ENCODE measurements at places on chromosomes 11 and 22.
A peak's percentile ranks its signal among the peaks of the same experiment; 100 is the strongest.

DNA sequence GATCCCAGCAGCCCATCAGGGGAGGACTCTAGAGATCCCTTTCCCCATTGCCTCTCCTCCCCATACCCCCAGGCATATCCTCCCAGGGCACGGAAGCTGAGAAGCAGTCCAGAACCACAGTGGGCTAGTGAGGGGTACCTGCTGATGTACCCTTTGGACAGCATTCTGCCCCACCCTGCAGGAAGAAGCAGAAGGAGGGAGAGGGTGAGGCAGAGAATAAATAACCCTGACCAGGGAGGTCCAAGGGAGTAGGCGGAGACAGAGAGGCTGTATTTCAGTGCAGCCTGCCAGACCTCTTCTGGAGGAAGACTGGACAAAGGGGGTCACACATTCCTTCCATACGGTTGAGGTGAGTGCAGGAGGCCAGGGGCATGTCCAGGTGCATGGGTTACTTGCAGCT lies at the start of gene OR51E1:
OR51E1 (plus strand) TSS at position 301 of the 400 bp plus-strand sequence. CDS start 8,545 bp downstream, outside the sequence.
- no peak for DNase-seq

GRCh38 chr11:34972892-34973291 lies 56.5 kb downstream of the PDHX start:
- peak; percentile 93 for DNase-seq

GRCh38 chr11:1727861-1728260 lies 22.5 kb downstream of the IFITM10 start:
- DNase-seq = no peak

DNA sequence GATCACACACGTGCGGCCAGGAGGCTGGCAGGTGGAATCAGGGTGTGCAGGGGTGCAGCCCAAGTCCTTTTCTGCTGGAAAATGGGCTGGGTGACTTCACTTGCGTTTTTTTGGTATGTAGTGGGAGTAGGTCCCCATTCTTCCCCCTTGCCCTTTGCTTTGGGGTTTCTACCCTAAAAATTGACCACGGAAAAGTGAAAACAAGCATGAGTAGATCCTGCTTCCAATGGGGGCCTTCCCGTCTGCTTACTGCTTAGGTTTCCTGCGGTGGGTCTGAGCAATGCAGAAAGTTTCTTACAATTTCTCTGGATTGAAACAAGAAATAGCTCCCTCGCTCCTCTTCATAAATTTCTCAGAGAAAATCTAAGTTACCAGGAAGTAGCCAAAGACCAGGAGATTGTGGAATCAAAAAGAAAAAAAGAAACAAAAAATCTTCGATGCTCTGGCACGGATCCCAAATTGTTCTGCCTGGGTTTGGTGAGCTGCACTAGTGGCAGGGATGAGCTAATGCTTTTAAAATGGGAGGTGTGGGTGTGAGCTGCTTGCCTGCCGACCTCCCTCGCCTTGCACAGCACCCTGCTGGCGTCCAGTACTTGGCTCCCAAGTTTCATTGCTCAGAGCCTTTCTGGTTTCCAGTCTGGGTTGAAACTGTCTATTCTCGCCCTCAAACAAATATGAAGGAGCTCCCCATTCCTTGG lies 2.4 kb downstream of the TIMP3 start:
- no peak for DNase-seq

- no peak for DNase-seq
These were observed 213.6 kb downstream of the LRRC4C start for GRCh38 chr11:41245704-41246398.

DNA sequence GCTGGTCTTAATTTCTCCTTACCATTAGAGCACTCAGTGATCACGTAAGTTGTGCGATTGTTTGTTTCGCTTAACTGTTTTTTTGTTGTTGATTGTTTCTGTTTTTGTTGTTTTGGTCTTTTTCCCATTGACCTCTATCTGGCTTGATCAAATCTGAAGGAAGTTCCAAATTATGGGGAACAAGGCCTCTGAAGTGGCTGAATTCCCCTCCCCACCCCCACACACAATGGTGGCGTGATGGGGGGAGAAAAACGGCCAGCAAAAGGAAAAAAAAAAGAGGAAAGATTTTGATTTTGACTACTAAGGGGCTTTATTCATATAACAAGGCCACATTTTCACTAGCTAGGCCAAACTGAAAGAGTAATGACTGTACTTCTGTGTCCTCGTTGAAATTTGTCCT lies 53.6 kb downstream of the OSBPL5 start:
- DNase-seq = no peak

Measured in BJ (cell line).